ENCODE measurements at places on chromosomes 5 and 9. TPM values are rescaled to one million over a fixed set of nuclear protein-coding genes. Genes with fewer than 3 reads are reported as not detected.

DNA sequence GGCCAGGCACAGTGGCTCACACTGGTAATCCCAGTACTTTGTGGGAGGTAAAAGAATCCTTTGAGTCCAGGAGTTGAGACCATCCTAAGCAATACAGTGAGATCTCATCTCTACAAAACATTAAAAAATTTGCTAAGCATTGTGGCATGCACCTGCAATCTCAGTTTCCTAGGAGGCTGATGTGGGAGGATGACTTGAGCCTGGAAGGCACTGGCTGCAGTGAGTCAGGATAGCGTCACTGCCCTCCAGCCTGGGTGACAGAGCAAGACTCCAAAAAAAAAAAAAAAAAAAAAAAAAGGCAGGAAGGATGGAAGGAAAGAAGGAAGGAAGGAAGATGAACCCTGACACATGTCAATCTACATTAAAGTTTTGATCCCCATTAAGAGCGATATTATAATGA is 1452.2 kb upstream of the ACO1 start:
- H3K27me3 ChIP-seq, result peaks cover 2% of the 10 kb centered on the region
- no peak overlapping the region for H3K27ac ChIP-seq
- H3K36me3 ChIP-seq, result no peaks in the 10 kb centered on the region
- H3K4me3 ChIP-seq, result no peak overlapping the region
- no peaks in the 10 kb centered on the region for H3K4me1 ChIP-seq

DNA sequence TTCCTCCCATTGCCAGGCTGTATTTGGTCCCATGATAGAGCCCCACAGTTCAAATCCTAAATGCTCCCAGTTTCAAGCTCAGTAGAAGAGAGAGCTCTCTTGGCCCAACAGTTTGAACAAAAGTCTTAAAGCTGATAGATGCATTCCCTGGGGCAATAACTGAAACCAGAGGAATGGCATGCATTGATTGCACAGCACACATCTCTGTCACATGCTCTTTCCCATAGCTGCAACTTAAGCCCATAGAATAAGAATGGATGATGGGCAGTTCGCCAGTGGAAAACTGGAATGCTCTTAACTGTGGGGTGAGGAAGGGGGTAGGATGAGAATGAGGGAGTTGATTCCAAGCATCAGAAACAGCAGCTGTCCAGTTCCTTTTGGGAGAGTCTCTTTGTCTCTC is 1942.4 kb upstream of the WWC1 start:
- DNase-seq, result no peak
- H3K36me3 ChIP-seq, result no peaks in the 10 kb centered on the region
- H3K27ac ChIP-seq, result peak overlapping the region; percentile 35
- H3K4me3 ChIP-seq, result no peak overlapping the region
- H3K4me1 ChIP-seq, result peaks cover 34% of the 10 kb centered on the region
- no peaks in the 10 kb centered on the region for H3K27me3 ChIP-seq

DNA sequence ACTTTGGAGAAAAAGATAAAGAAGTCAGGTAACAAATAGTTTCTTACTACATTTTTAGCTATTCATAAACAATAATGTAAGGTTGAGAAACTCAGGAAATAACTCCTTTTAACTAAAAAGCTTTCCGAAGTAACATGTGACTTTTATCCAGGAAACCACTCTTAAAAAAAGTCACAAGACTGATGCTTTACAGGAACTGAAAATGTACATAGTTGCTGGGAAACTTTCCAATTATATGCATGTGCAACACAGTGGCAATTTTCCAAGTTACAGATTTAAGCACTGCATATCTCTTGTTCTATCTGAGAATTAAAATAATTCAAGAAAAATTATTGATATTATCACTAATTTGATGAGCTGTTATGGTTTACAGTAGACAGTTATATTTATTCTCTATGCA is 105.2 kb downstream of the CDH10 start:
- DNase-seq, result no peak
- no peak overlapping the region for H3K4me3 ChIP-seq
- H3K36me3 ChIP-seq, result peaks cover 16% of the 10 kb centered on the region
- H3K4me1 ChIP-seq, result peaks cover 29% of the 10 kb centered on the region

- no peak for DNase-seq
- no peaks in the 10 kb centered on the region for H3K36me3 ChIP-seq
- peaks cover 62% of the 10 kb centered on the region for H3K27me3 ChIP-seq
- H3K4me3 ChIP-seq, result no peak overlapping the region
Observed at GRCh38 chr5:132653716-132654115, 4.3 kb upstream of the IL13 start.

DNA sequence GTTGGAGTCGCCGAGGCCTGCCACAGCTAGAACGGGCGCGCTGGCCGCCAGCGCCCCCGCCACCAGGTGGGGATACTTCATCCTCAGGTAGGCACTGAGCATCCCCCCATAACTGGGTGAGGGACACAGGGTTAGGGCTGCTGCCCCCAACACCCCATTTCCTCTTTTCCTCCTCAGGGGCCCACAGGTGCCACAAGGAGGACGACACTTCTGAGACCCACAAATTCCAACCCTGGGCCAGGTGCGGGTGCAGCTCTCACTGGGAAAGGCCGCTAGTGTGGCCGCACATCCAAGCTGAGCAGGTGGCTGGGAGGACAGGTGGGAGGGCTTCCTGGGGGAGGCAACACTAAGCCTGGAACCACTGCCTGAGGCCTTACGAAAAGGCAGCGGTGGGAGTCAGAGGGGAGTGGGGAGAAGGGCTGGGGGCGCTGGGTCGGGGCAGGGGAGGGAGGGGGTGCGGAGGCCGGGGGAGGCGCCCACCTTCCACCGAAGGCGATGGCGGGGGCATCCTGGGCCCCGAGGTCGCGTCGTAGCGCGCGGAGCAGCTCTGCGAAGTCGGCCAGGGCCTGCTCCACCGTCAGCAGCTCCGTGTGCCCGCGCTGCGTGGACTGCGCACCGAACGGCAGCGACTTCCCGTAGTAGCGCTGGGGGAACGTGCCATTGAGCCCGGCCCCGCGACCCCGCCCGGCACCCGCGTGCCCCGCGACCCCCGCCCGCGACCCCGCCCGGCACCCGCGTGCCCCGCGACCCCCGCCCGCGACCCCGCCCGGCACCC is 961 bp downstream of the DPP7 start:
- peak overlapping the region; percentile 58 for H3K4me3 ChIP-seq
- no peak for DNase-seq
- H3K27me3 ChIP-seq, result no peaks in the 10 kb centered on the region
- peaks cover 3% of the 10 kb centered on the region for H3K36me3 ChIP-seq

GRCh38 chr5:41841325-41841724 is 28.9 kb downstream of the OXCT1 start:
- no peak for DNase-seq
- H3K27ac ChIP-seq, result no peak overlapping the region
- H3K27me3 ChIP-seq, result no peaks in the 10 kb centered on the region
- no peak overlapping the region for H3K4me3 ChIP-seq
- no peaks in the 10 kb centered on the region for H3K4me1 ChIP-seq

DNA sequence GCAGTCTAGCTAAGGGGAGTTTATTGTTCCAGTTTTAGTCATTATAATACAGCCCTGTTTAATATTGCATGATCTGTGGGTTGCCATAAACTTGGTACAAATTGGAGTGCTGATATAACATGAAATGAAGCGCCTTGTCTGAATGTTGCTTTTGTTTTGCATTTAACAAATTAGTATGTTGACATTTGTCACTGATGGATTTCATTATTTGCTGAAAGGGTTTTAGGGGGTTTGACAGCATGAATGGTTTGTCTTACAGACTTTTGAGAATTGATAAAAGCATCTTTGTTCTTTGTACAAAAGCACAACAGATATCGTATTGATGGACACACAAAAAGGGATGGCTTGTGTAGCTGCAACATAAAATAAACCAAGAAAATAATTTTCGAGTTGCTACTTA is 178.3 kb downstream of the AOPEP start:
- no peak overlapping the region for H3K27ac ChIP-seq
- peaks cover 63% of the 10 kb centered on the region for H3K4me1 ChIP-seq
- H3K36me3 ChIP-seq, result no peaks in the 10 kb centered on the region
- DNase-seq, result no peak
- no peak overlapping the region for H3K4me3 ChIP-seq

The INSL6 gene
- total RNA-seq, result not detected

The PSMB7 gene
- total RNA-seq, result 139 TPM

The NPR3 gene
- total RNA-seq, result 4.1 TPM

The GZMA gene
- total RNA-seq, result not detected

The CHSY3 gene
- total RNA-seq, result 3.6 TPM

The IRX2 gene
- total RNA-seq, result 32.6 TPM

Measured in mesothelial cell of epicardium (in vitro differentiated cells).